ENCODE measurements at places on chromosomes 3 and 15. TPM values are rescaled to one million over a fixed set of nuclear protein-coding genes. Genes with fewer than 3 reads are reported as not detected.

Gene MELTF
- 3.6 TPM for total RNA-seq

Gene KLHL40
- not detected for total RNA-seq

GRCh38 chr3:32531010-32531647, 28.5 kb upstream of the CMTM6 start:
- no peaks in the 10 kb centered on the region for H3K4me1 ChIP-seq
- no peak overlapping the region for H3K27ac ChIP-seq
- no peak for DNase-seq
- H3K27me3 ChIP-seq = no peaks in the 10 kb centered on the region
- H3K36me3 ChIP-seq = peaks cover 85% of the 10 kb centered on the region

DNA sequence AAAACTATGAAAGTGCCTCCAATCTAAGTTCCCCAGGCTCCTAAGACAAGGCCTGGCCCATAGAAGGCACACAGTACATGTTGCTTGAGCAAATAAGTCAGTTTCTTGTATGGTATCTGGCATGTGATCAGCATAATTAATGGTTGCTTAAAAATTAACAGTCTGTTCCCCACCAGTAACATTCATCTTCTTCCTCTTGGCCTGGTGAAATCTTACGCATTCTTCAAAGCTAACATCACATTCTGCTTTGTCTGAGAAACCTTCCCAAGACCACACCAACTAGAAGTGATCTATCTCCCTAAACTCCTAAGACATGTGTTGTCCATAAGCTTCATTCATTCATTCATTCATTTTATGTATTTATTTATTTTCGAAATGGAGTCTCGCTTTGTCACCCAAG, 48.1 kb downstream of the LIPC start:
- no peaks in the 10 kb centered on the region for H3K27me3 ChIP-seq
- H3K4me3 ChIP-seq = no peak overlapping the region
- H3K27ac ChIP-seq = no peak overlapping the region
- no peak for DNase-seq
- no peaks in the 10 kb centered on the region for H3K4me1 ChIP-seq
- no peaks in the 10 kb centered on the region for H3K36me3 ChIP-seq

DNA sequence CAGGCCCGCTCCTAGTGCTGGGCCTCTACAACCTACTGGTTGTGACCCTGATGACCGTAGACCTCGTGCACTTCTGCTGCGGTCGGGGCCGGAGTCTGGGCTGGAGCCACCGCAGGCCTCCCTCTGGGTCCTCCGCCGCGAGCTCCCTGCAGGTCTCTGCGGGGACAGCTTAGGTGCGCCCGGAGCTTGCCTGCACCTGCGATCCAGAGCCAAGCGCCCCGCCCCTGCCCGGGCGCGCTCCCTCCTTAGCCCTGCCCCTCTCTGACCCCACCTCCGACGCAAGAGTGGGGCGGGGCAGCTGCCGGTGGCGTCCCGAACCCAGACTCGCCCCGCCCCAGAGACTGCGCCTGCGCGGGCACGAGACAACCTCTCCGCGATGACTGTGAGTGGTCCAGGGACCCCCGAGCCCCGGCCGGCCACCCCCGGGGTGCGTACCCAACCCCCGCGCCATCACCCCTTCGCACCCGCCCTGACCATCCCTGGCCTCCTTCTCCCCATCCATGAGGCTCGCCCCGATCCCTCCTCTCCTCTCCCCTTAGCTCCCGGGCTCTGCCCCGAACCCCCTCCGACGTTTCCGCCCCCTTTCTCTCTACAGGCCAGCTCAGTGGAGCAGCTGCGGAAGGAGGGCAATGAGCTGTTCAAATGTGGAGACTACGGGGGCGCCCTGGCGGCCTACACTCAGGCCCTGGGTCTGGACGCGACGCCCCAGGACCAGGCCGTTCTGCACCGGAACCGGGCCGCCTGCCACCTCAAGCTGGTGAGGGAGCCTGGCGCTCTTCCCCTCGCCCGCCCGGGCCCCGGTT, at the start of gene UNC45A:
UNC45A (plus strand) TSS at position 337 of the 803 bp plus-strand sequence; CDS start at position 377, 40 bp downstream.
- peaks cover 43% of the 10 kb centered on the region for H3K4me1 ChIP-seq
- H3K27ac ChIP-seq = peak within 1 kb of the TSS; percentile 79
- H3K27me3 ChIP-seq = no peaks in the 10 kb centered on the region
- peak; percentile 95 for DNase-seq
- peaks cover 21% of the 10 kb centered on the region for H3K36me3 ChIP-seq
